Stimulated activated CD4-positive, alpha-beta T cell treated with anti-CD3 and anti-CD28 coated beads, Interleukin-4, amount 100 ng/mL, for 1 hour (primary cell): ENCODE measurements at places on chromosomes 13 and 19.

DNA sequence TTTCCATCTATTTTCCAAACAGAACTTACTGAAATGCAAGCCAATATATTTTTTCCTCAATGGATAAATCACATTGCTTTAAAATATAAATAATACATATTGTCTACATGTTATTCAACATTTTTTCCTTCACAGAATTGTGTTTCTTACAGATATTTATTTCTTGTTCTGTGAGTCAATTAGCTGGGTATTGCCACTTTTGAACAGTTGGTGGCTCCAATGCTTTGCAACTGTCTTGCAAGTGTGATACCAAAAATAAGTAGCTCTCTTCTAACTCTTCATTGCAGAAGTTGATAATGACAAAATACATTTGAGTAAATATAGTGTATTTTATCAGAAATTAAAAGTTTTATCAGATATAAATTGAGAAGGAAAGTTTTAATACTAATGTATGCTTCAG, 17.1 kb upstream of the GPC5 start:
- DNase-seq, result no peak

DNA sequence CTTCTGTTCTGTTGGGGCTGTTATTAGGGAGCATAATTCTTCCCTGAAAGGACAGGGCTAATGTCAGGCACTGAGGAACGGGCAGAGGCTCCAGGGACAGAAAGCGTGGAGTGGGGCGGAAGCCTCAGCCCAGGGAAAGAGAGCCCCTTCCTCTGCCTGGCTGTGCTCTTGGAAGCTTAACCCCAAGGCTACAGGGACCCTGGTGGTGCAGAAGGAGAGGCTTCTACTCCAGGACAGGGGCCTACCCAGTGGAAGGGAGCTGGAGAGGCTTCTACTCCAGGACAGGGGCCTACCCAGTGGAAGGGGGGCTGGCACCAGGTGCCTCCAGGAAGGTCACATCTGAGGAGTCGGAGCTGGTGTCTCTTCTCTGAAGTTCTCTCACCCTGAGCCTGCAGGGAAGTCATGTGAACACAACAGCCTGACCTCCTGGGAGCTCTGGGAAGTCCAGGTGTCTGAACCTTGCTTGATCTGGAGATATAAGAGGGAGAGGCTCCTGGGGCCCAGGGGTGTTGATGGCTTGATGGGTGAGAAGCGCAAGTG, 159.5 kb upstream of the SOX1 start:
- DNase-seq, result no peak

DNA sequence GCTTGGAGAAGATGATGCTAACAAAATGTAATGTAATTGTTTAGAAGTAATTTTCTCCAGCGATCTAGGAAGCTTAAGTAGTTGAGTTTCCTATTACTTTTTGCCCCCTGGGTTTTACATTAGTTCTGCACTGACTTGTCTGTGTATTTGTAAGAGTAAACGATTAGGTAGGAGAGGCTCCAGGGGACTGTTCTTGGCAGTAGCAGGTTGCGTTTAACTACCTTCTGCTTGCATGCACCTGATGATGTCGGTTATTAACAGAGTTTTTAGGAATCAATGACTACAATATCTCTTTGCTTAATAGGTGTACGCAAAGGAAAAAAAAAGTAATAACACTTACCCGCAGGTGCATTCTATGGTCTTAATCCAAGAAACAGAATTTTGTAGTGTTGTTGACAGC, 18.3 kb upstream of the UGGT2 start:
- DNase-seq, result no peak

DNA sequence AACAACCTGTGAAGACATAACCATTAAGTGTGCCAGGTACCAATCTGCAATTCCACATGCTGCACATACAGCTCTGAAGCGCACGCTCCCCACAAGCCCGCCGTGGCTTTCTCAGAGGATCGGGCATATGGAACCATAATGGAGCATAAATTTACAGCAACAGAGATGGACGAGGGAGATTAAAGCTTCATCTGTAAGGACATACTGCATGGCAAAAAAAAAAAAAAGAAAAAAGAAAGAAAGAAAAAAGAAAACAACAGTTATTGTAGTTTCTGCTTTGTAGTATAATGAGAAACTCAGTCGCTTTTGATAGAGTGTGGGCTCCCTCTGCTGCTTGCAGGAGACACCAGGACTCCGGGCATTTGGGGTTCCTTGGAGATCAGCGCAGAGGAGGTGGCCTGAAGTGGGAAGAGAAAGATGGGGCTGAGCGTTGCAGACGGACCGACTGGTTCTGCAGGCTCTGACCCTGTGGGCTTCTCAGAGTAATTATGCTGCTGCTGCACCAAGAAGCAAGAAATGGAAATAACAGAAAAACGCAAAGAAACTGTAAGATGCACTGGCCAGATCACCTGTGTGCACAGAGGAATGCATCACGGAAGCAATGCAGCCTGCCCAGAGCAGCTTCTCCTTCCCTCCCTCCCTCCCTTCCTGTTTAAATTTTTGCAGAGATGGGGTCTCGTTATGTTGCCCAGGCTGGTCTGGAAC, 10.8 kb upstream of the PDCD5 start:
- DNase-seq, result peak; percentile 30

DNA sequence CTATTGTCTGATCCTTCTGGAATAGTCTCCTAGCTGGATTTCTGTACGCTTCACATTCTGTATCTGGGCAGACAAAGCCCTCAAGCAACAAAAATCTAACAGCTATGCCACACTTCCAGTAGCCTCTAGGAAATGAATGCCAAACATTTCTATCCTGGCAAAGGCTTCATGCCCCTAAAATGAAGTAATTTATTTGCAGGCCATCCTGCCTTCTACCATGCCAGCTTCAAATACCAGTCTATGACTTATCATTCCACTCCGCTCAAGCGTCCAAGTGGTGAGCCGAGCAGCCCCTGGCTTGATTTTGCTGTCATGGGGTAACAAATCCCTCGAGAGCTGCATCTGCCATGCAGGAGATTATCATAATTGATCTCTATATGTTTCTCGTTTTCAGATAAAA, 86.9 kb downstream of the LHFPL6 start:
- no peak for DNase-seq

DNA sequence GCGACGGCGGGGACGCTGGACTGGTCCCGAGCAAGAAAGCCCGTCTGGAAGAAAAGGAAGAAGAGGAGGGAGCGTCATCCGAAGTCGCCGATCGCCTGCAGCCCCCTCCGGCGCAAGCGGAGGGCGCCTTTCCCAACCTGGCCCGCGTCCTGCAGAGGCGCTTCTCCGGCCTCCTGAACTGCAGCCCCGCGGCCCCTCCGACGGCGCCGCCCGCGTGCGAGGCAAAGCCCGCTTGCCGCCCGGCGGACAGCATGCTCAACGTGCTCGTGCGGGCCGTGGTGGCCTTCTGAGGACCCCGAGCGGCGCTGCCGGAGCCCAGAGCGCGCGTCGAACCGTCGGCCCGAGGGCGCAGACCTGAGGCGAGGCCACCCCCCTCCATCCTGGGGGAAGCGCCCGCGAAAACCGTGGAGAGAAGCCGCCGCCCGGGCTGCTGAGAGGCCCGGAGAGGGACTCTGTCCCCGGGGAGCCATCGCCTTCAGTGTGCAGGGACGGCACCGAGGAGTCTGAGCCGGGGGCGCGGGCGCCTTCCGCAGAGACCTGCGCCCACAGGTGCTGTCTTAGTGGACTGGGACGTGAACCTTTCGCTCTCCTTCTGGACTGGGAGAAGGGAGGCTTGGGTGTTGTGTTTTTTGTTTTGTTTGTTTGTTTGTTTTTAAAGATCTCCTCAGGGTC, 3.5 kb downstream of the IER2 start:
- DNase-seq, result peak; percentile 35

DNA sequence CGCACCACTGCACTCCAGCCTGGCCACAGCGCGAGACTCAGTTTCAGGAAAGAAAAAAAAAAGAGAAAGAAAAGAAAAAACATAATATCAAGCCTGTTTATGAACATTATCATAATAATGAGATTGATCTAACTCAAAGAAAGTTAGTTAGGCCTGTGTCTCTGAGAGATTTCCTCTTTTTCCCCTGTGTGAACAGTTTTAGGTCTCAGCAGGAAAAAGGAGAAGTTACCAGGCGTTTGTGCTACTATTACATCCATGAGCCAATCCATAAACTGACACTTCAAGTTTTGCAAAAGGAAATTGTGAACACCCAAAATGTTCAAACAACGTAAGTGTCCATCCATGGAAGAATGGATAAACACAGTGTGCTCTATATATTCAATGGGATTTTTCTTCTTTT, 3.8 kb downstream of the TARM1 start:
- no peak for DNase-seq

DNA sequence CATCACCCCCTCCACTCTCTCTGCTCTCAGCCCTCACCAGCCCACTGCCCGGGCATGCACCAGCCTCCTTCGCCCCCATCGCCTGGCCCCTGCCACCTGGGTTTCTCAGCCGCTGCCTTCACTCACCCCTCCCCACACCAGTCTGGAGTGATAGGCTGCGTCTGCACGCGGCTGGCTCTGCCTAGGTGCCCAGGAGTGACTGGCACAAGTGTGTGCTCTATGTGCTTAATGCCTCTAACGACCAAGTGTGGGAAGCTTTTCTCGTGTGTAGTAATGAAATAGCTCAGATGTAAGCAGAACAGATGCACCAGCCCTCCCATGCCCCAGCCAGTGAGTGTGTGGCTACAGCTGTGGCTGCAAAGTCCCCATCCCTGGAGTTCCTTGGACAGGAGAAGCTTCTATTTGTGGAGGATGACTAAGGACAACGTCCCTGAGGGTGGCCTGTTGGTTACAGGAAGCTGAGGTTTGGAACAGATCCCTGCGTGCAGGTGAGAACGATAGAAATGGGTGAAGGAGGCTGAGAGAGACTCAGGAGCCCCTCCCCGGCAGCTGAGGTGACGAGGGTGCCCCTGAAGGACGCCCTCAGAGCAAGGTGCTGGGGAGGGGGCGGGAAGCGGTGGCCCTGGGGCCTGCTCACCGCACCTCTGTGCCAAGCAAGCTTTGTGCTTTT, 35.6 kb downstream of the ATP11A start:
- DNase-seq, result no peak

DNA sequence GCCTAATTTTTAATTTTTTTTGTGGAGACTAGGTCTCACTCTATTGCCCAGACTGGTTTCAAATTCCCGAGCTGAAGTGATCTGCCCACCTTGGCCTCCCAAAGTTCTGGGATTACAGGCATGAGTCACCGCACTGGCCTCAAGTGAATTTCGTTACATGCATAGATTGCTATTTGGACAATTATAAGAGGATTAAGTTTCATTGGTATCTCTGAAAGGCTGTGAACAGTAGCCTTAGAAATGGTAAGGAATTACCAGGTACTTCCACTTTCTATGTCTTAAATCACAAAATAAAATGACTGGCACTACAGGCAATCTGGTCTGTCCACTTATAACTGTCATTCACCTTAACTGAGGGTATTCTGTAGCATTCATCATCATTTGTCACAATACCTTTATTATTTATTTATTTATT, 2.9 kb upstream of the CCDC9 start:
- DNase-seq, result no peak

DNA sequence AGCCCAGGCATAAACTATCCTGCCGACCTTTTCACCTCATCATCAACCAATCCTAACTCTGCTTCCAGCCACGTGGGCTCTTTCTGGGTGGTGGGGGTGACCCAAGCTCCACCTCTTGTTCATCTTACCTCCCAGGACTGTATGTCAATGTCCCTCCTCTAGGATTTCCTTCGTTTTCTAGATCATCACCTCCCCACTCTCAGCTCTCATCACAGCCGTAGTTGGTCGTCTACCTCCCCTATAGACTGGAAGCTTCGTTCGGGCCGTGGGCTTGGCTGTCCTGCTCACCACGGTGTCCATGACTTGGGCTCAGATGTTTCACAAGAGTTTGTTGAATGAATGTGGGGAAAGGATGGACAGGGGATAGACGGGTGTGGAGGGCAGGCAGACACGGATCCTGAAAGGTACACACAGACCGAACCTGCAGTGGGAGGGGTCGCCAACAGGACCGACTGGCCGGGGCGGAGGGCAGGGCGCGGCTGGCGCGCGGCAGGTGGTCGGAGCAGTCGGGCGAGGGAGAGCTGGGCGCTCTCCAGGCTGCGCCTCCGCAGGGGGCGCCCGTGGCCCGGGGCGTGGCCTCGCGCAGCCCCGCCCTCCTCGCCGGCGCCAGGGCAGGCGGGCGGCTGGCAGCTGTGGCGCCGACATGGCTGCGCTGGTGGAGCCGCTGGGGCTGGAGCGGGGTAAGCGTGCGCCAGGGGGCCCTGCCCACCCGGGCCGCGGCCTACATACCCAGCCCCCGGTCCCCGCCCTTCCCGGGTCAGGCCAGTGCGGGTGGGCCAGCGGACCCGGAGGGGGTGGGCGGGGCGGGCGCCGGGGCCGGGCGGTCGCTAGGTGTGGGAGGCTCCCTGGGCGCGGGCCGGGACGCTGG, at the start of gene LIN7B:
Gene LIN7B (plus strand): TSS at position 609 of the 868 bp plus-strand sequence. CDS start 35 bp downstream, at position 644.
- peak; percentile 73 for DNase-seq

DNA sequence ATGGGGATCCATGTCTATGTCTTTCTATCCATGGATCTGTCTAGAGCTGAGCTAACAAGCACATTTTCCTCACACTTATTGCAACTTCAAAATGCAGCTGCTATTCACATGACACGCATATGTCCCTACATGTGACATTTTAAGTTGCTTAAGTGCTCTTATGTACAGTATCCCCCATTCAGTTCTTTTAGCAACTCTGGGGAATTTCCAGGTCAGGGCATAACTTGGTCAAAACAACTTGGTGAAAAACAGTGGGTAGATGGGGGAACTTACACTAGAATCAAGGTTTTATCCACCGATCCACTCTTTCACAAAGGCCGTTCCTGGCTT, 73.0 kb downstream of the COL4A1 start:
- DNase-seq, result no peak

- no peak for DNase-seq
Observed at GRCh38 chr13:114199954-114200353, 20.9 kb downstream of the CFAP97D2 start.

- DNase-seq, result no peak
Observed at GRCh38 chr19:41933693-41934426, 5.6 kb upstream of the ERFL start.

DNA sequence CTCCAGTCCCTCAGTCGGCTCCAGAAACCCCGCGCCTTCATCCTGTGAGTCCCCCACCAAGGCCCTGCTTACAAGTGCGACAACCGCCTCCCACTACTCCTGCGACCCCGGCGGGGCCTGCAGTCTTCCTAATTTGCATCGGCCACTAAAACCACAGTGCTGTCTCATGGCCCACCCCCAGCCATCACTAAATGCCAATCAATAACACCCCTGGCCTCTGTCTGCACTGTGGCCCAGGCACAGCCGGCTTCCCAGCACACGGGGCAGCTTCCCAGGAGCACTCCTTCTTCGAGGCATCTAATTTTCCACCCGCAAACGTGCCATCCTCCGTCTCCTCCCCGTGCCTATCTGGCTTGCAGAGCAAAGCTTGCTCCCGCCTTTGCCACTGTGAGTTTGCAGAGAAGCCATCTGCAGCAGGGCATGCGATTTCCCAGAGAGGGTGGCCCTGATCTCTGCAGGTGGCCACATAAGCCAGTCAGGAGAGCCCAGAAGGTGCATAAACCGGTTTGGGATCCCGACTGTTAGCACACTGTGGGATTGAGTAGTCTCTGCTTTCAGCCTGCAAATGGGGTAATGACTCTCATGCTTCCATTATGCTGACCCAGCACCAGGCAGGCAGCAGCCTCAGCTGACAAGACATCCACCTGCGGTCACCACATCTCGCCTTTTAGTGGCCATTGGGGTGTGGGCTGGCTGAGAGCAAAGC, 34.0 kb upstream of the USE1 start:
- no peak for DNase-seq

- DNase-seq, result no peak
Observed at GRCh38 chr19:21117041-21117907, 24.6 kb upstream of the ZNF431 start.

GRCh38 chr13:27203186-27203585, 31.6 kb upstream of the USP12 start:
- DNase-seq, result no peak

GRCh38 chr19:43634872-43635560, 4.6 kb downstream of the CADM4 start:
- no peak for DNase-seq
